Activated T-cell treated with anti-CD3 and anti-CD28 coated beads for 4 hours (primary cell): ENCODE measurements at places on chromosomes 1 and 21.

- no peak for DNase-seq
These were observed 42.9 kb downstream of the RUNX1 start for GRCh38 chr21:35006248-35006647.

DNA sequence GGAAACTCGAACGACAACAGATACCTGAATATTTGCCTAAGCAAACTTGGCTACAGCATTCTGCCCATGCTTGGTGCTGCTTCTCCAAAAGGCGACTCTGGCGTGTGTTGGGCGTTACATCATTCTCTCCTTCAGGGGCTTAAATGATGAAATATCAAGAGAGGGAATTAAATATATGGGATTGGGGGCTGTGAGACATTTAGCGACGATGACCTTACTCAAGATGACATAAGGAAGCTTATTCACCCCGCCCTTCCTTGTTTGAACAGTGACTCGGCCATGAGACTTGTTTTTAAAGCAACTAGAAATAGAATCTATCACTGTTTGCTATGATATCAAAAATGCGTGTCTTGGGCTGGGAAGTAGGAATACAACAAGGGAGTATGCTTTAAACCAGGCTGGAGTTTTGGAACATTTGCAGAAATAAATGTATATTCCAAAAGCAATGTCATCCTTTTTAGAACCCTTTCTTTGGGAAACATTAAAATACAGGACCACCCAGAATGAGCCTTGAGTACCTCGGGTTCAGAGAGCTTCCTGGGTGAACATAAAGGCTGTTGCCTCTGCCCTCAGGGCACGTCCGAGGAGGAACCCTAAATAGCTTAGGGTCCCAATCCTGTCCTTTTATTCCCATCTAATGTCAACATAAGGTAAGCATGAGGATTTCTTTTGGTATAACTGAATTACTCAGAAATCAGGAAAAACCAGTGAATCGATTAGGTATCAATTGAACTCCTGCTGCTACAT lies 123.3 kb upstream of the SLC45A1 start:
- no peak for DNase-seq

DNA sequence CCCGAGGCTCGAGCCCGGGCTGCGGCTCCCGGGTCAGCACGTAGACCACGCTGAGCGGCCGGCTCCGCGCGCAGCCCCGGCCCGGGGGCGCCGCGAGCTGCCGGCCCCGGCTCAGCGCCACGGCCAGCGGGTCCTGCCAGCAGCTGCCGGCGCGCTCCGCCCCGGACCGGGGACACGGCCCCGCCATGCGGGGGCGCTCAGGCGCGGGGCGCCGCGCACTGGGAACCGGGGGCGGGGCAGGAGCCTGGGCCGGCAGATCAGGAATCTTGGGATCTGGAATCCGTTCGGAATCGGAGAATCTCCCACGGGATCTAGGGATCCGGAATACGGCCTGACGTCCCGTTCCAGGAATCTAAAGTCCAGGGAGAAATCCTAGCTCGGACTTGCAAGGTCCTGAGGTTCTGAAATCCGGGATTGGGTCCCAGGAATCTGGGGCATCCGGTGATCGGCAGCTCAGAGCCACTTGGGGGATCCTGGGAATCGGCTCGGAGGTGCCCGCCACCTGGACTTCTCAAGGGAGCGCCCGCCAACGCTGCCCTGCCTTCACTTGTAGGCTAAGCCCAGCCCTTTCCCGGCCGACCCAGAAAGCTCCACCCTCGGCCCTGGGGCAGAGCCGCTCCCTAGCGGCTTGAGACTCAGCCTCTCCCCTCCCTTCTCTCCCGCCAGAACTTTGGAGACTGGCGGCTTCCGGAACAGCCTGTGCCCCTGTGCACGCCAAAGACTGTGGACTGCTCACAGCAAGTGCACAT lies at the start of gene MAP3K6:
Gene MAP3K6, minus strand, starts transcription at position 551 of the 749 bp plus-strand sequence. Its CDS starts 364 bp downstream, at position 187.
- no peak for DNase-seq

DNA sequence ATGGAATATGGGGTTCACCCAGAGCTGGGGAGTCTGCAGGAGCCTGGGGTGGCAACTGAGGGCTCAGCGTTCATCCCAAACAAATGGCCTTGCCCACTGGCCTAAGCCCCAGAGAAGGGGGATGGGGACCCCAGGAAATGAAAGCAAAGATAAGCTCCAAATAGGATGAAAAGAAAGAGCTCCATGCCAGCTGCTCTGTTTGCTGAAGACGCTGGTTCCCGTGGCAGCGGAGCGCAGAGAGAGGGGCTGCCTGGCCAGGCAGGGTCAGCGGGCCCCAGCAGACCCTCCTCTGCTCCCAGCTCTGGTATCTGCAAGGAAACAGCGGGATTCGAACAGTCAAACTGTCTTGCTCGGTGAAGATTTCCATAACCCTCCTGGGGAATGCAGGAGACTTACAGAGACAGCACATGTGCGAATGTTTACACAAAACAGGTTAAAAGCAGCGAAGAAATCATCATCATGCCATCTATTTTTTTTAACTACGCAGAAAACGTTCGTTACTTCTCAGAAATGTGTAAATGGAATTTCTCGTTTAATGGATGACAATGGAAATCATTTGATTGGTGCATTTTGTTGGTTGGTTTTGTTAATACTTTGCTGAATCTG lies 94.4 kb downstream of the PDE9A start:
- DNase-seq: no peak

DNA sequence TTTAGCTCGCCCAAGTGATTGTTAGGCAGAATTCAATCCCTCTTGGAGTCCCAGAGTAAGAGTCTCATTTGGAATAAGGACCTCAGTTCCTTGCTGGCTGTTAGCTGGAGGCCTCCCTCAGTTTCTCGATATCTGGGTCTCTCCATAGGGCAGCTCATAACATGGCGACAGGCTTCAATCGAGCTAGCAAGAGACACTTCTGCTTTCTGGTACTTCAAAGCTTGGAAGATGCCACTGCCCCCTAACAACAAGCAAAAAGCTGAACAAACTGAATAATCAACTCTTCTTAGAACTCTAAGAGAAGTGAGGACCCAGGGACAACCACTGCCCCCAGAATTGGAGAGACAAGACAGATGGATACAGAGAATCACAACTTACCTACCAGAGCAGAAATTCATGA lies 86.2 kb downstream of the TEX35 start:
- DNase-seq: no peak

GRCh38 chr1:81369833-81370232 lies 430.9 kb upstream of the ADGRL2 start:
- no peak for DNase-seq

DNA sequence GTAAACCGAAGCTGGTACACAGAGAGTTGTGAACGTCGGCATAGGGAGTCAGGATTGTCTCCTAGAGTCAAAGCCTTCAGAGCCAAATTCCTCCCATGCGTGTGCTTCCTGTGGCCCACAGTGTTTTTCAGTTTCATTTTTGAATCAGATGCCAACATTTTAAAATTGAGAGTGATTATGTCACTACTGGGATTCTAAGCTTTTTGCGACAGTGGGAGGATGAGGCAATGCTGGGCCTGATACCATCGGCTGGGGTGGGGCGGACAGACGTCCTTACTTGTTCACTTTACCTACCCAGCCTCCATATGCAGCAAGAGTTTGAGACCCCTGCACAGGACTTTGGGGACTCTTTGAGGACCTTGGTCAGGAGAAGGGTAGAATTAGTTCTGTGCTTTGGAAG lies 1.3 kb upstream of the KLHDC7A start:
- no peak for DNase-seq

- no peak for DNase-seq
These were observed at the start of gene LMOD1 for GRCh38 chr1:201946224-201946908. Gene LMOD1, minus strand, starts transcription at chr1:201946548. Its CDS starts 208 bp downstream, at chr1:201946340.

DNA sequence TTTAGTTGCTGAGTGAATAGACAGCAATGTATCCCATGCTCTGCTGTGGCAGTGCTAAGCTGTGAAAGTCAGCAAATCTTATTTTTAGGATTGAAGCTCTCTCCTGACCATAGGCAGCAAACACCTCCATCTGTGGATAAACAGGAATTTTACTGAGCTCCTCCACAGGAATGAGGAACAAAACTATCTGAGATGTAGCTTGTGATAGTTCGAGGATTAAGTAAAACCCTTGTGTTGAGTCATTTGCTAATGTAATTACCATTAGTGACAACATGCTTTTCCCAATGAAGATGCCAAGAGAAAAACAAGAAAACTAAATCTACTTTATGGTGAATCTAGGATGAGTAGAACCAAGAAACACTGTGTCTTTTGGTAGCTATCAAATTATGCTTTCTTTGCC lies 122.7 kb downstream of the CLEC20A start:
- no peak for DNase-seq

GRCh38 chr1:55382806-55383305 lies 167.7 kb upstream of the USP24 start:
- no peak for DNase-seq

DNA sequence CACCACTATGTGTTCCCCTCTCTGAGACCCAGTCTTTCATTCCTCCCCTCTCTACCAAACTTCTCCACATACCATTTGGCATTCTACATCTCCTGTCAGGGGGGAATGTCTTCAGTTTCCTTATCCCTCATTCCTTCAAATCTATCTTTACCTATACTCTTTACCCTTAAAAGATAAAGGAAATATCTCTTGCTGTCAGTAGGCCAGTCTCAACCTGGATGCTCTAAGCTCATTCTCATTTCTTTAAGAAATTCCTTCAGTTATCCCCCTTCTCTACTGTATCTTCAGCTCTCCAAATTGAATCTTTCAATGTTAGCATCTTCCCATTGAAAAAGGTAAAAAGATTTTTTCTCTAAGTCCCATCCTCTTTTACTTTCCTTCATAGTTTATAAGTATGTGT lies 6.5 kb downstream of the RO60 start:
- DNase-seq: no peak

DNA sequence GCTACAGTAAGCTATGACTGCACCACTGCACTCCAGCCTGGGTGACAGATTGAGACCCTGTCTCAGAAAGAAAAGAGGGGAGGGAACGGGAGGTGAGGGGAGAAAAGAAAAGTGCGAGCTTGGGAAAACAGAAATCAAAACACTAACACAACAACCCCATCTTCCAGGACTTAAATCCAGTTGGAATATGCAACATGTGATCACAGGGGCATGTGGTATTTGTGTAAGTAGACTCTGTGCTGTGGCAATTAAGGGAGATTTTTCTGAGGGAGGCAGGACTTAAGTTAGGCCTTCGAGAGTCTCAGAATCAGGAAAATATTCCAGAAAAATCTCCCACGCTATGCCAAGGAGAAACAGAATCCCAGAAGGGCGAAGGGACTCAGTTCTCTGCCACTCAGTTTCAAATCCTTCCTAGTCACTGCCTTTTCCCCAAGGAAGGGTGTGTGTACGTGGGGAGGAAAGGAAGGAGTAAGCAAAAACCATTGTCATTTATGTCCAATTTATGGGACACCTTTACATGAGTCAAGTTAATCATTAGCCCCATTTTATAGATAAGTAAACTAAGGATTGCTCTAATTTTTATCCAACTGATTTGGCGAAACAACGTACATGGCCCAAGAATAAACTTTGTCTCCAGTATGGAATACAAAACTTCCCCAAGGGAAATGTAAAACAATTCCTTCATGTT lies 12.3 kb downstream of the ID3 start:
- DNase-seq: no peak

GRCh38 chr21:36579898-36580297 lies 100.0 kb upstream of the CLDN14 start:
- no peak for DNase-seq

DNA sequence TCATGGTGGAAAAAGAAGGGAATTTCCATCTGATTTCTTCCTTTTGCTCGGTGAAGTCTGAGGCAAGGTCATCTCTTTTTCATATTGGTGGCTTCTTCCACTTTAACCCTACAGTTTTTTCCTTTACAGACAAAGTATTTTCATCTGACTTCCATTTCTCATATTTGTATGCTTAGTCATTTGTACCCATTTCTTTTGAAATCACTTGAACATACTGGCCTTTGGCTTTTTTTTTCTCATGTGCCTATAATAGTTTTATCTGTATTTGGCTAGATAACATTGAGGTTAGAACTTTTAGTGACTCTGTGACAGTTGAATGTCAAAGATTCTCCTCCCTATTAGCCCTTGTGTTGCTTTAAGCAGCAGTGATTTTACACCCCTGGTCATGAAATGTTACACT lies 27.7 kb downstream of the IL12RB2 start:
- no peak for DNase-seq

- no peak for DNase-seq
These were observed 15.6 kb downstream of the UTP11 start for GRCh38 chr1:38028105-38028591.

DNA sequence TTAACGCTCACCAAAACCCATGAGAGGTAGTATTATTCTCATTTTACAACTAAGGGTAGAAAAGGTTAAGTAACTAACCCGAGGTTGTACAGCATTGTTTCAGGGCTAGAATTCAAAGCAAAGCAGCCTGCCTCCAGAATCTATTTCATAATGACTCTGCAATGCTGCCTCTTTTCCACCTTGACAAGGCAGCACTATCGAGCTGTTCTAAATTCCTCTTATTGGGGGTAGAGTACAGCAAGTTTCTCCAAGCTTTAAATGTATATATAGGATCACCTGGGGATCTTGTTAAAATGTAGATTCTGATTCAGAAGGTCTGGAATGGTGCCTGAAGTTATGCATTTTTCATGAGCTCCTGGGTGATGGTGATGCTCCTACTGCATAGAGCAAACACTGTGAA lies 30.1 kb downstream of the WNT2B start:
- no peak for DNase-seq

GRCh38 chr1:225736437-225737098 lies 41.1 kb upstream of the SRP9 start:
- DNase-seq: no peak

DNA sequence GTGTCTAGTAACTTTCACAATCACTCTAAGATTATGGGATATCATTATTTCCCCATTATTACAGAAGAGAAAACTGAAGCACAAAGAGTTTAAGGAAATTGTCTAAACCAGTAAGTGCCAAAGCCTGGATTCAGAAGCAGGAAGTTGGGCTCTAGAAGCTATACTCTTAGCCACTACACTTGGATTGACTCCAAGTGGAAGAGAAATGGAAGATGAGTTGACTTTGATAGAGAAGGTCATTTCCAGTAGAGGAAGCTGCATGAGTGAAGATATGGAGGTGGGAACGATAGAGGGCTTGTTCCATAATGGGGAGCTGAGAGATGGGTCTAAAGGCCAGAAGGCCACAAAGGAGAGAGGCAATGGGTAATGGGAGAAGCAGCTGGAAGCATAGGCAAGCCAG lies 11.7 kb upstream of the TDRD10 start:
- no peak for DNase-seq

- no peak for DNase-seq
These were observed 174.7 kb downstream of the ADGRL4 start for GRCh38 chr1:78831731-78832360.

DNA sequence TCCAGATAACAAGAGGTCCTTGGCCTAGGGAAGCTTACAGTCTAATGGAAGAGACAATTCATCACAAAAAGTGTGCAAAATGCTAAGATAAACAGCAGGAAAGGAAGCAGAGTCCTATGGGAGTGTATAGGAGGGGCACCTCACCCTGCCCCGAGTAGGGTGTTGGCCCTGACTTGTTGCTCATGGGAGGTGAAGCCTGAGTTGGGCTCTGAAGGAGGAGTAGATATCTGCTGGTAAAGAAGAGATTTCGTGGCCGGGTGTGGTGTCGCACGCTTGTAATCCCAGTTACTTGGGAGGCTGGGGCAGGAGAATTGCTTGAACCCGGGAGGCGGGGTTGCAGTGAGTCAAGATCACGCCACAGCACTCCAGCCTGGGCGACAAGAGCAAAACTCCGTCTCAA lies 18.6 kb upstream of the GPR37L1 start:
- DNase-seq: no peak
